ENCODE measurements at places on chromosomes 7 and 10.

- DNase-seq = no peak
Measured at GRCh38 chr7:110446658-110447057, 644.3 kb upstream of the LRRN3 start.

DNA sequence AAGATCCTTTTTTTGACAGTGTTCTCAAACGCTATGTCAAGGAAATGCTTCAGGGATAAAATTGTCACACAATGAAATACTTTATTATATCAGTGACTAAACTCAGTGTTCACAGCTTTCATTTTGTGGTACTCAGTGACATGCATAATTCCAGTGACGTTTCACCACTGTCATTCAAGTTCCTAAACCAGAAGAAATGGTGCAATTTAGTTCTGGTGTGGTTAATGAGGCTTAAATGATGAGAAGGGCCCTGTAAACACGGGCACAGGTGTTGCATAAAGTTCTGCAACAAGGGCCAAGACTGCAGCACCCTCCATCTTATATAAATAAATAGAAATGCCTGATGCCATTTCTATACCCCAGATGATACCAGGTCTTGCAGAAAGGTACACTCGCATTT is 1247.1 kb downstream of the GATA3 start:
- peak; percentile 2 for DNase-seq

DNA sequence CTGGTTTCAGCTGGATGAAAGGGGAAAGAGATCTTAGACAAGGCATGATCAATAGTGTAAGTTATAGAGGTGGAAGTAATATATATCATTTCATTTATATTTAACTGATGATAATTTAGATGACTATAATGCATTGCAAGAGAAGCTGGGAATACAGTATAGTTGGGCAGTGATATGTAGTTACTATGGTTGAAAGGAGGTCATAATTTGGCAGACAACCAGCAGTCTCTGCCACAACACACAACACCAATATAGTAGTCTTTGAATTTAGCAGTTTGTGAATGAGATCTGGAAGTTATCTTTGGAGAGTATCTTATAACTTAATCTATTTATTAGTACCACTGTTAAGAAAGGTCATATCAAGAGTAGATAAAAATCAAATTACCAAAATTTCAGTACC is 39.9 kb downstream of the TAX1BP1 start:
- DNase-seq = no peak

GRCh38 chr10:82969405-82969804 is 1094.4 kb downstream of the NRG3 start:
- peak; percentile 7 for DNase-seq

GRCh38 chr7:74482629-74483401 is 29.1 kb downstream of the GTF2IRD1 start:
- peak; percentile 98 for DNase-seq

- DNase-seq = no peak
Measured at GRCh38 chr10:58796824-58797223, 284.2 kb downstream of the BICC1 start.

DNA sequence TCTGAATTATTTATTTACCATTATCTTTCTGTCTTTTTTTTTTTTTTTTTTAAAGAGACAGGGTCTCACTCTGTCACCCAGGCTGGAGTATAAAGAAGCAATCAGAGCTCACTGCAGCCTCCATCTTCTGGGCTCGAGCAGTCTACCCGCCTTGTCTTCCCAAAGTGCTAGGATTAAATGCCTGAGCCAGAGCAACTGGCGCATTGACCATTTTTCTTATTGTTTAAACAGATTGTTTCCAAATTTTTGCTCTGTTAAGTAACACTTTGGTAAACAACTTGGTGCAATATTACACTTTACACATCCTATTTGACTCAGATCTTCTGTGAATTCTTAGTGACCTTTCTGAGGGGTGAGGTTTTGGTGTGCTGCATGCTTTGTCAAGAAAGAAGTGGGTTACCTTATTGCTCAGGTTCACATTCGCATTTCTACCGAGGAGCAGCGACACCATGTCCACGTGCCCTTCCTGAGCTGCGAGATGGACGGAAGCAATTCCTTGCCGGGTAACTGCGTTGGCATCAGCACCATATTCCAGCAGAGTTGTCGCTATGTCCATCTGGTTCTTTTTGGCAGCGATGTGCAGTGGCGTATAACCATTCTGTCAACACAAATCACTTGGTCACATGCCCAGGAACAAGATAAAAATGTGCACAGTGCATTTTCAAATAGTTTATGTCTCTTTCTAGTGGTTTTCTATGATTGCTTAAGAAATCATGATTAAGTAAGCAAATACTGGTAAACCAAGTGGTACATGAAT is 203.2 kb downstream of the ANK3 start:
- DNase-seq = no peak

DNA sequence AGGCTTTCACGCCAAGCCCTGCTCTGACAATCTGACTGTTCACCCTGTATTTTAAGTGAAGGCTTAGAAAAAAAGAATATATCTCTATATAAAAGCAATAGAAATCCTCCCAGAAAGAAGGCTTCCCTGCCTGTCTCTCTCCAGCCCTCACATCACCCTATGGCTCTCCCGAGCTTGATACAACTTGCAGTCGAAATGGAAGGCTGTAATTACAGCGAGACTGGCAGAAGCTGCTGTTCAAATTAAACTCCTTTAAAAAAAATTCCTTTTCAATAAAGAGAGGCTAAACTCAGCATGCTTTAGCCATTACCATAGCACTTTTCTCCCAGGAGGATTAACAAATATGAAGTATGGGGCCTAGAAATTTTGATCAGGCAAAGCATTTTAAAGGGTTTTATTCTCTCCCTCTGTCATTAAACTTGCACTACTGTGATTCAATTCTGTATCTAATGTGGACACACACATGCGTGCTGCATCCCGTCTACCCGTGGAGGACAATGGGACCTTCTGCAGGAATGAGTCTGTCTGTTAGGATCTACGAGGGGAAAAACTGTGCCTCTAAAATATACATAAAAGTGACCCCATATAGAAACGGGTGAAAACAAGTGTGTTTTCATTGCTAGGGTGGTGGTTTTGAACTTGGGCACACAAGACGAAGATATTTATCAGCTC is 223.8 kb downstream of the USP6NL start:
- no peak for DNase-seq
